Glomerular endothelial cell (primary cell): ENCODE measurements at places on chromosomes 5 and 9. TPM values are rescaled to one million over a fixed set of nuclear protein-coding genes. Genes with fewer than 3 reads are reported as not detected.

OR1L6 gene
- not detected in 2 replicates for total RNA-seq

HK3 gene
- not detected in 2 replicates for total RNA-seq

BHMT2 gene
- 0.76 TPM in 1 of 2 replicates, not detected in the other for total RNA-seq

CLTB gene
- total RNA-seq, result 131 and 164 TPM in 2 replicates

NEURL1B gene
- total RNA-seq, result 15.2 and 19.4 TPM in 2 replicates

F12 gene
- 0.53 and 4.3 TPM in 2 replicates for total RNA-seq
